ENCODE measurements at places on chromosomes 4 and X.

- no peak for DNase-seq
Measured at GRCh38 chr4:187166886-187167512, 443.3 kb upstream of the FAT1 start.

- DNase-seq = no peak
Measured at GRCh38 chr4:1363513-1363912, 16.5 kb downstream of the UVSSA start.

DNA sequence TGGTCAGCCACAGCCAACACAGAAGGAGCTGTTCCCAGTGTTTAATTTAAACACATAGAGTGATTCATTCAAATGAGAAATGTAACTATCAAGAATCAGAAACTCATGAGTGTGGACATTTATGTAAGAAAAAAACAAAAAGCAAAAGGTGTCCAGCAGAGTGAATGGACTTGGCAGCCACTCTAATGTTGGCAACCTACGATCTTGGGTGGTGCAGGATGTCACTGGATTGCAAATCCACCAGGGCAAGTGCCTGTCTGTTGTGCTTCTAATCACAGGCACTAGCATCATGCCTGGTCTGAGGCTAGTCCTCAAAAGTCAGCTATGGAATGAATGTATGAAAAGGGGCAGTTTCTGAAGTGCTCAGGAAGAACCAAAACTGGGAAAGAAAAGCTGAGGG lies 277.7 kb upstream of the CLNK start:
- no peak for DNase-seq

- no peak for DNase-seq
Measured at GRCh38 chrX:35557916-35558315, 240.2 kb upstream of the MAGEB16 start.

GRCh38 chr4:121330180-121330665 lies 50.6 kb downstream of the QRFPR start:
- no peak for DNase-seq

GRCh38 chrX:150364347-150365050 lies 1.4 kb downstream of the MAMLD1 start:
- DNase-seq = no peak

- DNase-seq = no peak
Measured at GRCh38 chr4:41133454-41134018, 80.8 kb downstream of the APBB2 start.

GRCh38 chr4:78207951-78208350 lies 150.8 kb downstream of the FRAS1 start:
- DNase-seq = no peak

DNA sequence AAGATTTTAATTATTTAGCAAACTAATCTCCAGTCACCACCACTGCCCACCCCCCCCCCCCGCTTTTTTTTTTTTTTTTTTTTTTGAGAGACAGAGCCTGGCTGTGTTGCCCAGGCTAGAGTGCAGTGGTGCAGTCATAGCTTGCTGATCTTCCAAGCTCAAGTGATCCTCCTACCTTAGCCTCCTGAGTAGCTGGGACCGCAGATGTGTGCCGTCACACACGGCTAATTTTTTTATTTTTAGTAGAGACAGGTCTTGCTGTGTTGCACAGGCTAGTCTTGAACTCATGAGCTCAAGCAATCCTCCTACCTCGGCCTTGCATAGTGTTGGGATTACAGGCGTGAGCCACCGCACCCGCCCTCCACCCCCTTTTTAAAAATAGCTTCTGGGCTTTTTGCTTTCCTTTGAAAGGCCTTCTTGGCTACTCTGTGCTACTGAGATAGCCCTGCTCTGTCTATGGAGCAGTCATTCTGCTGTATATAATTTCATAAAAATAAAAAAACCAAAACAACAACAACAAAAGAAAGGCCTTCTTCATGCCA lies 18.7 kb downstream of the TXLNG start:
- DNase-seq = no peak

DNA sequence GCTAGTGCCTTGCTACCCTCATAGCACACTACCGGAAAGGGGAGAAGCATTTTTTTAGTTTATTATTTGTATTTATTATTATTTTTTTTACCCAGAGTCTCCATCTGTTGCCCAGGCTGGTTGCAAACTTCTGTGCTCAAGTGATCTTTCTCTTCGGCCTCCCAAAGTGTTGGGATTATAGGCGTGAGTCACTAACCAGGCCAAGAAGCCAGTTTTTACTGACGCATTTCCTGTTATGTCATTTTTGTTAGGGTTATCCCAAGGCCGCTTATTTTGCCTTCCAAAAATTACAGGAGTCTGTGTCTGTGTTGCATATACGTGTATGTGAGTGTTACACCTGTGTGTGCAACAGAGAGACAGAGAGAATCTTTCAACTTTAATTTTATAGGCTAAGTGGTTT lies 404.5 kb downstream of the GBA3 start:
- no peak for DNase-seq

DNA sequence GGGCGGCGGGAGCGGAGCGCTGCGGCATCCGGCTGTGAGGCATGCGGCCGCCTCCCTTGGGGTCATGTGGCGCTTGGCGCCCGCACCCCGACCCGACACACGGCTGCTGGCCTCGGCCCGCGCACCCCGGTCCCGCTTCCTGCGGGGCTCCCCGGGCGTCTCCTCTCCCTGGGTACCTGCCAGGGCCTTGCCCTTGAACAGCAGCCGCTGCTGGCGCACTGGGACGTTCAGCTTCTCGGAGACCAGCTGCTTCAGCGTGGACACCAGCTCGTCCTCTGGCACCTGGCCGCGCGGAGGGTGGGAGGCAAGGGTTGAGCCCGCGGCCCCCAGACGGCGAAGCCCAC lies 391 bp downstream of the UBL4A start:
- DNase-seq = no peak

DNA sequence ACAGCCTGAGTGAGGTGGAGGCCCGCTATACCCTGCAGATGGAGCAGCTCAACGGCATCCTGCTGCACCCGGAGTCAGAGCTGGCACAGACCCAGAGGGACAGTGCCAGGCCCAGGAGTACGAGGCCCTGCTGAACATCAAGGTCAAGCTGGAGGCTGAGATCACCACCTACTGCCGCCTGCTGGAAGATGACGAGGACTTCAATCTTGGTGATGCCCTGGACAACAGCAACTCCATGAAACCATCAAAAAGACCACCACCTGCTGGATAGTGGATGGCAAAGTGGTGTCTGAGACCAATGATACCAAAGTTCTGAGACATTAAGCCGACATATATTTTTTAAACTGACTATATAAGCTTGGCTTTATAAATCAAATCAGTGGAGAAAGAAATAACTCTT lies 73.3 kb upstream of the HHIP start:
- DNase-seq = no peak

- no peak for DNase-seq
Measured at GRCh38 chr4:113646442-113646822, 115.1 kb downstream of the CAMK2D start.

GRCh38 chrX:12970691-12971202 lies 4.2 kb upstream of the TMSB4X start:
- DNase-seq = no peak

GRCh38 chr4:122212880-122213279 lies 60.7 kb downstream of the BLTP1 start:
- no peak for DNase-seq

DNA sequence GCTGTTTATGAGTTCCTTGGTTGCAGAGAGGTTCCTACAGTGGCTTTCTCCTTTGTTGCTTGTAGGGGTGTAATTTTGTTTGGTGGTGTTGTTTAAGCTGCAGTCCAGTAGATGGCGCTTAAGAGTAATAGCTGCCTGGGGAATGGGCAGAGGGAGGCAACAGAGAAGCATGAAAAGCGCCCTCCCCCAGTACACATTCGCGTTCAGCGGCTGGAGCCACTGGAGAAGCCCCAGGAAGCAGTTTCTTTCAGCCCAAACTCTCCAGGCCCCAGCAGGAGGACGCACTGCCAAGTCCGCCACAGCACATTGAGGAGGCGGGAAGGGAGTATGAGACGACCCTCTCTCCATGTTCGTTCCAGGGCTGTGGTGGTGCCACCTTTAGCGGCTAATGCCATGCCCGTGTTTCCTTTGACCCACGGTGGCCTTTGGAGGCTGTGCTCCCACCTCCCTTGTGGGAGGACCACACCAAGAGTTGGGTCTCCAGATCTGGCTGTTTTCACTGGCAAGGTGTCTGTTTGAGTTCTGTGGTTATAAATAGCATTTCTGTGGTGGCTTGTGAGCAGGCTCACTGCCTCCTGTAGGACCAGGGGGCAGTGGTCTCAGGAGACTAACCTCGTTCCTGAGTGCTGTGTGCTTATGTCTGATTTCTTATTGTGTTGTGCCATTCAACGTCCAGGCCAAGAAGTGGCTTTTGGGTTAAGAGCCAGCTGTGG lies 252.3 kb downstream of the ARHGAP10 start:
- DNase-seq = peak; percentile 54

GRCh38 chr4:127686658-127687057 lies 43.5 kb upstream of the SLC25A31 start:
- DNase-seq = no peak

- no peak for DNase-seq
Measured at GRCh38 chr4:41747230-41748055, 1.1 kb downstream of the PHOX2B start.

All from GM10248 (cell line).